ENCODE measurements at places on chromosomes 16 and 17.

DNA sequence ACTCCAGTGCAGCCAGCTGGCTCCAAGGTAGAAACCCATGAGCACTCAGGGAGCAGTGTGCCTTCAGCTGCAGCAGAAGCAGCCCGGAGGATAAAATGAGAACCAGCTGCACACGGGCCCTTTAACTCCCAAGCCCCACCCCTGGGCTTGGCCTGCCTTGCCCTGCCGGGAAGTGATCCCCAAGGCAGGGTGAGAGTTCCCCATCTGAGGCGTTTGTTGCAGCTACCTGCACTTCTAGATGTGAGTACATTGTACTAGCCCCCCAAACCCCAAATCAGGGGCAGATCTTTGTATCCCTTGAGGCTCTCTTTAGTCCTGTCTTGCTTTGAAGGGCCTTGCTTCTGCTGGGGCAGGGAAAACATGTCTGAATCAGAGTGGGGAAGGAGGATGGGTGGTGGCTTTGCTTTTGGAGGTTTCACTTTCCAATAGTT is at the start of gene MVP:
Gene MVP (plus strand): TSS at position 192 of the 431 bp plus-strand sequence. CDS start 10,088 bp downstream, outside the sequence.
- DNase-seq = peak; percentile 46

DNA sequence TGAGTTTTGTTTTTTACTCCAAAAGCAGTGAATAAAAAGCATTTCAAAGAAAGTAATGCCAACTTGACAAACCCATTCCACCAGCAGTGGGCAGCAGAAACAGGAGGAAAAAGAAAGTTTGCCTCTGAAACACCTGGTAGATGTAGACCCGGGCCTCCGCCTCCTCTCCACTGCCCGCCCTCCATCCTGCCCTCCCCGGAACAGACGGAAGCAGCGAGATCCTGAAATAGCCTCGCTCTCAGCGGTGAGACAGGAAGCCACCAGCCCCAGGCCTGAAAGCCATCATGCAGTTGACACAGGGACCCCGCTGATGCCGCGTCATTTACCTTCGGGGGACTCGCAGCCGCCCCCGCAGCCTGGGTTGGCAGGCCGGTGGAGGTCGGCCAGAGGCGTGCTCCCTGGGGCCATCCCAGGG is 67.8 kb downstream of the C16orf78 start:
- peak; percentile 87 for DNase-seq

DNA sequence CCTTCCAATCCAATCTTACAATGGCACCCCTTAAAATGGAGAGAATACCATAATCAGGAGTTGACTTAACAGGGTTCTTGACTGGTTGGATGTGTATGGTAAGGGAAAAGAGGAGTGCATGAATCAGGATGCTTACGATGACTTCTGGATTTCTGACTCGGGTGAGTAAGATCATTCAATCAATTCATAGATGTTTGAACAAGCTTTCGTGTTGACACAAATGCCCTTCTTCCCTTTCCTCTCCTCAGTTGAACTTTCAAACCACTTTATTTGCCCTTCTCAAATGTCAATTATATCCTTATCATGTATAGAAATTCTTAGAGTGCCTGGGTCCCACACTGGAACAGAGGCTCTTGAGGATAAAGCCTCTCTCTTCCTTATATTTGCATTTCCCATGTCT is 25.9 kb downstream of the ABCC12 start:
- DNase-seq = no peak

- DNase-seq = no peak
These were observed 116.2 kb downstream of the CYB561 start for GRCh38 chr17:63329876-63330275.

GRCh38 chr17:63950940-63951907 is 19.1 kb upstream of the CD79B start:
- DNase-seq = no peak

DNA sequence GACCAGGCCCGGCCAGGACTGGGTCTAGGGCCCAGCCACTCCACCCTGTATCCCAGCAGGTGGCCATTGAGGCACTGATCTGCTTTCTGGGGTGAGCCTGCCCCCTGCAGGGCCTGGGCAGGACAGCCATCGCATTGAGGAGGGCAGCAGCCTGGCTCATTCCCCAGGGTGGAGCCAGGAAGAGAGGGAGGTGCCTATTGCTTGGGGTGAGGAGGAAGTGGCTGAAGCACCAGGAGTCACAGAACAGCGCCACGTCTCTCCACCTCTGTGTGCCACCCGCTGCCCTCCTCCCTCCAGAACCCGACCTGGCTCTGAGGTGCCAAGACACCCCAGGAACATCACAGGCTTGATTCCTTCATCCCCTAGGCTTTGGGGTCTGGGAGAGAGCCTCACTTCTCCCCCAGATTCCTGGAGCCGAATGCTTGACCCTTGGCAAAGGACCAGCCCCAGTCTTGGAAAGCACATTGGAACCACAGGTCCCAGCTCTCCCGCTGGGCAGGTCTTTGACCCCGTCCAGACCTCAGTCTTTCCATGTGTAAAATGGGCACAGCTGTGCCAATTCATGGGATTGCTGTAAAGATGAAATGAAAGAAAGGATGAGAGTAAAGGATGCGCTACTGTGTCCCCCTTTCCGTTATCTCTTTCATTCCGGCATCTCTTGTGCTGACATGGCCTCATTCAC is 7.2 kb upstream of the KRT36 start:
- DNase-seq = peak; percentile 20

Data from CD8-positive, alpha-beta T cell (primary cell).